Activated T-helper 17 cell treated with anti-CD3 and anti-CD28 coated beads, Interleukin-2, amount 50 U/mL, for 72 hours (primary cell): ENCODE measurements at places on chromosomes 3 and 15. TPM values are rescaled to one million over a fixed set of nuclear protein-coding genes. Genes with fewer than 3 reads are reported as not detected.
A peak's percentile ranks its signal among the peaks of the same experiment; 100 is the strongest.

Gene ITIH4
- 12.8 TPM for total RNA-seq

Gene NRROS
- 42.3 TPM for total RNA-seq

Gene CERS3
- total RNA-seq = 0.54 TPM

Gene TM4SF4
- not detected for total RNA-seq

Gene NPAP1
- not detected for total RNA-seq

Gene PROK2
- total RNA-seq = 0.61 TPM

Gene ADGRG7
- total RNA-seq = not detected

Gene SECISBP2L
- total RNA-seq = 40.2 TPM

GRCh38 chr3:121482660-121483059, 63.1 kb downstream of the POLQ start:
- no peak for ATAC-seq

GRCh38 chr3:97815149-97815917, 6.5 kb upstream of the CRYBG3 start:
- ATAC-seq = peak; percentile 93

GRCh38 chr3:63972987-63973386, 50.3 kb downstream of the PSMD6 start:
- ATAC-seq = no peak

DNA sequence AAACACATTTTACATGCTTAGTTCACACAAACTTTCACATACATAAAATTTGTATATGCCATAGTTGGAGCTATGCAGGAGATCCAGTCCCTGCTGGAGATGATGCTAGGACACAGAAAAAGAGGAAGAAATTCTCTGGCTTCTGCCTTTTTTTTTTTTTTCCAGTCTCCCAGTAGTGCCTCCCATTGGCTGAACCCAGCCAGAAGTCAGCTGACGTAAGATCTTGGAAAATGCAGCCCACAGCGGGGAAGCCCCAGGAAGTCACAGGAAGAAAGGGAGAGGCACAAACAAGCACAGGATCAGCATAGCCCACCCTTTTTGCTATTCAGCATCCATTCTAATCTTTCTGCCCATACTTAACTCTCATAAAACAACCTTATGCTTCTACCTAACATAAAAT, 38.5 kb downstream of the SCN11A start:
- no peak for ATAC-seq

DNA sequence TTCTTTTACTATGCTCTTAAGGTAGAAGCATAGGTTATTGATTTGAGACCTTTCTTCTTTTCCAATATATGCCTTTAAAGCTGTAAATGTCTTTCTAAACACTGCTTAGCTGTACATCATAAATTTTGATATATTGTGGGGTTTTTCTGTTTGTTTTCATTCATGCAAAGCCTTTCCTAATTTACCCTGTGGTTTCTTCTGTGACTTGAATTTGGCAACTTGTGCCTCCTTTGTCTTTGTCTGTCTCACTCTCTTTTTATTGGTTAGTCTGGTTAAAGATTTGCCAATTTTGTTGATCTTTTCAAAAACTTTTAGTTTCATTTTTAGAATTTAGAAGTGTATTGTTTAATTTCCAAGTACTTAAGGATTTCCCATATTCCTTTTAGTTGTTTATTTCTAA, 343.1 kb downstream of the OXSM start:
- no peak for ATAC-seq

DNA sequence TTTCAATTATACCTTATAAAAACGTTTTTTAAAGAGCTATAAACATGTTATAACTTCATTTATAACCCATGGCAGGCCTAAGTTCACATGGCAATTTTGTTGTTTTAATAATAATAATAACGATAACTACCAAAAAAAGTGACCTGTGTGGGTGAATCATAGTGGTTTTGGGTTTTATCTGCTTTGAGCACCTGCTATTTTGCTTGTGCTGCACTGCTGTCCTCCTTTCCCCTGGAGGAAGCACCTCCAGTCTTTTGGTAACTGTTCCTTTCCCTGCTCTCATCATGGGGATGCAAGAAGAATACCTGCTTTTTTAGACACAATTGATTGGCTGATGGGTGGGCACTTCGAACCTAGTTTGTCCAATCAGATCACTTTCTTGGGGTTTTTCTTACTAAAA, 388.0 kb upstream of the TBL1XR1 start:
- ATAC-seq = no peak

DNA sequence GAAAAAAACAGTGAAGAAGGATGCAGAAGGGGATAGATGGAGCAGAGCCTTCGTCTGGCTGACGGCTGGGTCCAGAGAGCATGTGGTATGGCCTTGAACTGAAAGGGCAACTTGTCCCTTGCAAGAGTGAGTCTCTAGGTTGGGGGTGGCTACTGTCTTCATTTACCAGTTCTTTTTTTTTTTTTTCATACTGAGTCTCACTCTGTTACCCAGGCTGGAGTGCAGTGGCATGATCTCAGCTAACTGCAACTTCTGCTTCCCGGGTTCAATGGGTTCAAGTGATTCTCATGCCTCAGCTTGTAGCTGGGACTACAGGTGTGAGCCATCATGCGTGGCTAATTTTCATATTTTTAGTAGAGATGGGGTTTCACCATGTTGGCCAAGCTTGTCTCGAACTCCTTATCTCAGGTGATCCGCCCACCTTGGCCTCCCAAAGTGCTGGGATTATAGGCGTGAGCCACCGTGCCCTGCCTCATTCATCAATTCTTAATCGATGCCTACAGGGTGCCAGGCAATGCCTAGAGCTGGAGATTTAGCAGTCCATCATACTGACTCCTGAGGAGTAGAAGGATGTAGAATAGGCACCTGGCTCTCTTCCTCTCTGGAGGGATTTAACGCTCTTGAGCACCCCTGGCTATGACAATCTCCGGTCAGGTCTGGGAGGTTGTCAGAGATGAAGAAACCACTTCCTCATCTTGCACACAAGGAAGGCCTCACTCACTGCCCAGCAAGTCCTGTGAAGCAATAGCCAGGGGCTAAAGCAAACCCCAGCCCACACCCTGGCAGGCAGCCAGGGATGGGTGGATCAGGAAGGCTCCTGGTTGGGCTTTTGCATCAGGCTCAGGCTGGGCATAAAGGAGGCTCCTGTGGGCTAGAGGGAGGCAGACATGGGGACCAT, at the start of gene CAMP:
Gene CAMP, plus strand, starts transcription at position 880 of the 898 bp plus-strand sequence. Its CDS starts 17 bp downstream, at position 897.
- no peak for ATAC-seq

GRCh38 chr15:43922021-43922420, 95.2 kb downstream of the WDR76 start:
- no peak for ATAC-seq

DNA sequence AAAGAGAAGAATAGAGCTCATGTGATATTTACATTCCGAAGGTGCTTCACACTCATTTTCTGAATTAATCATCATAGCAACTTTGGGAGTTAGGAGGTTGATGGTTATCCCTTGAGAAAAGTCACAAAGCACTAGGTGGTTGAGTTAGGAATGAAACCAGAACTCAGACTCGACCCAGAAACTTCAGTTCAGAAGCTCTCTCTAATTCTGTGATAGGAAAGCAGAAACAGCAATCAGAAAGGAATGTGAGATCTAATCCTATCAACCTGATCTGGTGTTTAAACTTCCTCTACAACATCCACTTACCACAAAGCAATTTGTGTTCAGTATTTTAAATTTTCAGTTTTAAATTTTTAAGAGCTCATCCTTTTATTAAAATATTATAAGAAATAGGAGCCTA, 211.2 kb downstream of the CNTN3 start:
- no peak for ATAC-seq

- no peak for ATAC-seq
Observed at GRCh38 chr15:54990793-54991192, 205.9 kb downstream of the RSL24D1 start.

DNA sequence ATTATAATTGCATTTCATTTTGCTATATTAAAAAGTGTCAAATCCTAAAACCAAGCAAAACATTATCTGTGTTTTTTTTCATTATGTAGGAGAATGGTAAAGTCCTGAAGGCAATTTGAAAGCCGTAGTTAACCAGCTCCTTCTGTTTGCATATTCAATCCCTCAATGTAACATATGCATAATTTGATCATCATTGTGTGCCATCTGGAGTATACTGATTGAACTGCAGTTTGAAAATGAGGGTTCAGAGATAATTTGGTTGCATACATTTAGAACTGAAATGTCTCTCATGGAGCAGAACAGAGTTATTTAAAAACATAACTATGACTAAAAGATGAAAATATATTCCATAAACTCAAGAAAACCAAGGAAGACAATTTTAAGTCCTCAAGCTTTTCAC, 518.6 kb downstream of the GBE1 start:
- ATAC-seq = no peak

GRCh38 chr3:99760629-99761028, 57.0 kb upstream of the CMSS1 start:
- ATAC-seq = no peak

DNA sequence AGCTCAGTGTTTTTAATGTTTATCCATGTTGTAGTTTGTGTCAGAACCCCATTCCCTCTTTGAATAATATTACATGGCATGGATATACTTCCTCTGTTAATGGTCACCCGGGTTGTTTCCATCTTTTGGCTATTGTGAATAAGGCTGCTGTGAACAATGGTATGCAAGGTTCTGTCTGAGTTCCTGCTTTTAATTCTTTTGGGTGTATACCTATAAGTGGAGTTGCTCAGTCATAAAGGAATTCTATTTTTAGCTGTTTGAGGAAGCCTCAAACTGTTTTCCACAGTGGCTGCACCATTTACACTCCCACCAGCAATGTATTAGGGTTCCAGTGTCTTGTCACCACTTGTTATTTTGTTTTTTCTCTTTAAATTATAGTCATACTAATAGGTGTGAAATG, 99.6 kb downstream of the SLC25A26 start:
- ATAC-seq = peak; percentile 16

DNA sequence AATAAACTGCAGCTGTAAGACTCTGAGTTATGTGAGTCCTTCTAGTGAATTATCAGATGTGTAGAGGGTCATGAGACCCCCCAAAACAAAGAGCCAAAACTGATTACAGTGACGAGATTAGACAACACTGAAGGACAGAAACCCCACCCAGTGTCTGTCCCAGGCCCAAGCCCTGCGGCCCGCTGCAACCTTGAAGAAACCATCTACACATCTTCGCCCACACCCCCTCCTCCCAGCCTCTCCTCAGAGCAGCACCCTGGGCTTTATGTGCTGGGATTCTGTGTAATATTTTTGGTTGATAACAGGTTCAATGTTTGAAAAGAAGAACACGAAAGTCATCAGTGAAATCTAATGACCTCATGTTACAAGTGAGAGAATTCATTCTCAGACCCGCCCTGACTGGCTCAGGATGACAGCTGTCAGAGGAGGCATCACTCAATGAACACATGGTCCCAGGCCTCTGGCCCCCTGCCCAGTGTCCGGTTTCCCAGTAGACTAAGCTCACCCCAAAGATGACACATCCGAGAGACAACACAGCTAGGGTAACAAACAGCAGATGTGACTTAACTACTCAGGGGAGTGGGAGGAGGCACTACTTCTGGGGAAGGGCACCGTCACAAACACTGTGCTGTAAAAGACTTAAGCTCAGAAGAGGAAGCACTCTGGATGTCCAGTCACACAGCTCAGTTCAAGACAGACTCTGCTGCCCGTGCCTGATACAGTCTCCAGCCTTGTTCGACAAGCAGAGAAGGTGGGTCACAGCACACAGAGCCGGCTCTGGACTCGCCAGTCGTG, 48.9 kb downstream of the NIPA2 start:
- no peak for ATAC-seq

DNA sequence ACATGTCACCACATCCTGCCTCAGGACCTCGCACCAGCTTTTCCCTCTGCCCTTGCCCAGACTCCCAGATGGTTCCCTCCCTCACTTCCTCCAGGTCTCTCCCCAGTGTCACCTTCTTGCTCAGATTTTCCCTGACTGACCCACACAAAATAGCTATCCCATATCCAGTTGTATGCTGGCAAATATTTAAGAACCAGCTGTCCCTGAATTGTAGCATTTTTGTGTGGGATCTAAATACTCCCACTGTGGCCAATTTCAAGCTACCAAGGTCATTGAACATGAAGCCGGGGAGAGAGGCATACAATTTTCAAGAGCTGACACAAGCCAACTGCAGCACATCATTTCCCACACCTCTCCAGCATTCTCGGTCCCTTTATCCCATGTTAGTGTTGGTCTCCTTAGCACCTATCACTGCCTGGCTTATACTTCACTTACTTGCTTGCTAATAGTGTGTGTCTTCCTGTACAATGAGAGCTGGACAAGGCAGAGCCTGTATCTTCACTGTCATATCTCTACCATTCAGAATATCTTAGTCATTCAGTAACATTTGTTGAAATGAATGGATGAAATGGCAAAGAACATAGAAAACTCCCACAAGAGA, 101.3 kb upstream of the CTNNB1 start:
- ATAC-seq = no peak

- ATAC-seq = no peak
Observed at GRCh38 chr3:189580190-189580589, 51.0 kb upstream of the TP63 start.

DNA sequence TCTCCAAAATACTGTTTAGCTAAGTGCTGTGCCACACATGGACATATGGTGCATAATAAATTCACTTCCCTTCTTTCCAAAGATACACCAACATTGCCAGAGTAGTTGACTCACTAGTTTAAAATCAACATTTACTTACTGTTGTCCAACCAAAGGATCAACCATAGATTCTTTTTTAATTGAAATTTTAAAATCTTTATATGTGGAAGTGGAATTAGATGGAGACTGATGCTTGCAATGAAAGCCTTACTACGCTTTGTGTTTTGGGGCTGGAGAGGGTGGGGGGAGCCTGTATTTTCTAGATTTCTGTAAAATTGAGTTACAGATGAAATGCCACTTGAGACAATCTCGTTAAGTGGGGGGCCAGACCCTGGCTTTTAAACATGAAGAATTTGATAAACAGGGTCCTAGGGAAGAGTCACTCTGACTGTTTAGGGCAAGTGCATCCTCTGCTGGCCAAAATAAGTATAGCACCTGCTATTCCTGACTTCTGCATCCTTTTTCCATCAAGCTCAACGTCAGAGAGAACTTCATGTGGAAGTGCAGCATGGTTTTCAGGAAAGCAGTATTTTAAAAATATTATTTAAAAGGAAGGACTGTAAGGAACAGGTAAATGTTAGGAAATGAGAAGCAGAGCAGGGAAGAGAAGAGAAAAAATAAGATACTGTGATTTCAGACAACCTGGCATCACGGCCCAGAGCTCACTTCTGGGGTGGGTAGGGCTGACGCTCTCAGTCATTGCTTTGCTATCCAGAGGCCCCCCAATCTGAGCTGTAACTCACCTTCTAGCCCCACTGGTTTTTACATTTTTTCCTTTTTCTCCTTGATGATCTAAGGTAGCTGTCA, 76.7 kb downstream of the BOC start:
- peak; percentile 38 for ATAC-seq

GRCh38 chr3:45881078-45882022, 5.0 kb upstream of the CCR9 start:
- peak; percentile 80 for ATAC-seq

GRCh38 chr15:67359431-67360079, 105.0 kb downstream of the IQCH start:
- ATAC-seq = no peak

DNA sequence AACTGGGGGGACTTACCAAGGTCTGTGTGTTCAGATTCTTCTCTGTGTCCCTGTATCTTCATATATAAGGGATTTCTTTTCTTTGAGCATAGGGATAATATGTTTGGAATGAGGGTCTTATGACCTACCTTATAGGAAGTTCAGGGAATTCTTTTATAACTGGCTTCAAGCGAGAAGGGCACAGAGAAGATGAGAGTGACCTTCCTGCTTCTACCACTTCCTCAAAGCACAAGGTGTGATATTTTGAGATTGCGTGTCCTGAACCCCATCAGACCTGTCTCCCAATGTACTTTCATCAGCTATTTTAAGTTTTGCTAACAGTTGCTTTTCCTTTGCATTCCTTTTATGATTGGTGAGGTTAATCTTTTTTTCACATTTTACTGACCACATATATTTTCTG, 3.1 kb upstream of the PSMD6 start:
- no peak for ATAC-seq
